NCI-H460 (cell line): ENCODE measurements at places on chromosomes 5 and 9.

GRCh38 chr9:1057910-1058309, 7.8 kb downstream of the DMRT2 start:
- DNase-seq = no peak

DNA sequence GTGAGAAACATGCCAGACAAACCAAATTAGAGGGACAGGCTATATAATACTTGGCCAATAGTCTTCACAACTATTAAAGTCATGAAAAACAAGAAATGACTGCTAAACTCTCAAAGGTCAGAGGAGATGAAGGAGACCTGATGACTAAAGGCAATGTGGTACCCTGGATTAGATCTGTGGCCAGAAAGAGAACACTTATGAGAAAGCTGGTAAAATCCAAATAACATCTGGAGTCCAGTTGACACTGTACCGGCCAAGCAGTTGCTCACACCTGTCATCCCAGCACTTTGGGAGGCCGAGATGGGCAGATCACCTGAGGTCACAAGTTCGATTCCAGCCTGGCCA, 24.4 kb downstream of the ATOX1 start:
- no peak for DNase-seq

- no peak for DNase-seq
Observed at GRCh38 chr5:174315871-174316270, 270.4 kb downstream of the NSG2 start.

- no peak for DNase-seq
Observed at GRCh38 chr5:547086-547924, 23.1 kb upstream of the SLC9A3 start.

DNA sequence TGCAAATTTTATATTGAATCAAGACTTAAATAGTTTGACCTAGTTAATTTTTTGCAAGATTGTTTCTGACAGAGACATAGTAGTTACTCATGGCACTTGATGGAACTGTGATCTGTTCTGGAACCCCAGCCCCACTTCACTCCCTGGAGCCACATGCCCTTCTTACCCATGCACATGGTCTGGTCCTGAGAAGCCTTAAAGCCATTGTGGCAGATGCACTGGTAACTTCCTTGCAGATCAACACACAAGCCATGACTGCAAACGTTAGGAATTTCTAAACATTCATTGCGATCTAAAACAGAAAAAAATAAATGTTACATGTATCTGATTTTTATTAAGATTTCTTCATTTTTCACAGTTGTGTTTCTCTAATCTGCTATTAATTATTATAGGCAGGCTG, 221.2 kb downstream of the SLC12A2 start:
- no peak for DNase-seq

GRCh38 chr5:10303699-10304170, 4.0 kb downstream of the CMBL start:
- DNase-seq = no peak

DNA sequence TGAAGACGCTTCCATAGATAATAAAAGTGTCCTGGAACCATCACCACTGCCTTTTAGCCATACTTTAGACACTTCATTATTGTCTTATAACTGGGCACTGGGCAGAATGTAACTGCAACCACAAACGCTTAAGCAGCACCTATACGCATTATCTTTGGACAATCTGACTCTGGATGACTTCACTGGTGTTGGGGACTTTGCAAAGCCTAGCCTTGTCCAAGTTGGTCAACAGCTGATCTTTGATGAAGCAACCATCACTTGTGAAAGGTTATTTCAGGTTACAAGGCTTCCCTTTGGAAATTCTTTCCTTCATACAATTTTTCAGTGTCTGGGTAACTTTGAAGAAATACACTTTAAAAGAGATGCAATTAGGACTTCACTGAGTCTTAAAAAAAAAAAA, 77.8 kb upstream of the ZNF462 start:
- no peak for DNase-seq

GRCh38 chr9:93945400-93946337, 9.5 kb downstream of the BARX1 start:
- no peak for DNase-seq

DNA sequence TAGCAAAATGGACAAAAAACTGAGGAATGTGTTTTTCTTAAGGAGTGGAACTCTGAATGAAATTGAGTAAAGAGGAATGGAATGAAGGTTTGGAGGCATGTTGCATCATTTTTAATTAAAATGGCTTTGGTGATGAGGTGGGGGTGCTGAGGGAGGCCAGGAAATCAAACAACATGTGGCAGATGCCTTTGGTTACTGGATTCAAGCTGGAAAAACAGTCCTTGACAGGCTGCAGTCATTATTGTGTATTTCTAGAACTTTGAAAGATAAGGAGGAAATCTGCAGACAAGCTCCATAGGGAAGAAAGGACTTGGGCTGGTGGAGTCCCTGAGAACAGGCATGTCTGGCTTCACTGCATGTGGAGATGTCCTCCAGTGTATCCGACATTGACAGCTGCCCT, 203.5 kb upstream of the HAPLN1 start:
- no peak for DNase-seq

GRCh38 chr9:96199006-96199405, 103.0 kb downstream of the HSD17B3 start:
- no peak for DNase-seq
